ENCODE measurements at places on chromosomes 13 and 19. TPM values are rescaled to one million over a fixed set of nuclear protein-coding genes. Genes with fewer than 3 reads are reported as not detected.

Gene SF3A2
- total RNA-seq: 29.5 TPM

DNA sequence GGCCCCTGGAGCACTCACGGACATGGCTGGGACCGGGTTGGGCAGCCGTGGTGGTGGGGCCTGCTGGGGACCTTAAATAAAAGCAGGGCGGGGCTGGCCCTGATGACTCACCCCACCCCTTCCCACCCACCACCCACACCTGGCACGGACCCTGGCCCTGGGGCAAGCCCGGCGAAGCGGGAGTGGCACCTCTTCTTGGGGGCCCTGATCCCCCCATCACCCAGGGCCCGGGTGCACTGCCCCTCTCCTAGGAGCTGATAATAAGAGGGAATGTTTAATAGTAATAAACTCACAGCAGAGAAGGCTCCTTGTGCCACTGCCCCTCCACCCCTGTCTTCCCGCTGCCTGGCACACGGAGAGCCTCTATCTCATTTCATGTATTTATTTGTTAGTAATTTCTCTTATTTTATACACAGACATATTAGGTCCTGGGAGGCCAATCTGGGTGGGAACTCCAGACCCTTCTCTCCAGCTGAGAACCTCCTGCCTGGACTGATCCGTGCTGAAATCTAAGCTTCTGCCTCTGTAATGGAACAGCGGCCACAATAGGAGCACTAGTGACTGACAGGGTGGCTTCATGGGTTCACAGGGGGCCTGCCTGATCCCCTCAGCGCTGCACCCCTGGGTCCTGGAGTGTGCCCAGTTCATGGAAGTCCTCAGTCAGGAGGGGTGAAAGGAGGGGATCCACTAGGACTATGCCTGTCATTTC is at the start of gene LGALS7:
TSS of gene LGALS7 (minus strand) at position 49 of the 709 bp plus-strand sequence. CDS start at position 24, 25 bp downstream.
- DNase-seq: no peak

- DNase-seq: no peak
Measured at GRCh38 chr13:20353973-20354372, 121.9 kb upstream of the GJB6 start.

Gene ERICH6B
- not detected for total RNA-seq

DNA sequence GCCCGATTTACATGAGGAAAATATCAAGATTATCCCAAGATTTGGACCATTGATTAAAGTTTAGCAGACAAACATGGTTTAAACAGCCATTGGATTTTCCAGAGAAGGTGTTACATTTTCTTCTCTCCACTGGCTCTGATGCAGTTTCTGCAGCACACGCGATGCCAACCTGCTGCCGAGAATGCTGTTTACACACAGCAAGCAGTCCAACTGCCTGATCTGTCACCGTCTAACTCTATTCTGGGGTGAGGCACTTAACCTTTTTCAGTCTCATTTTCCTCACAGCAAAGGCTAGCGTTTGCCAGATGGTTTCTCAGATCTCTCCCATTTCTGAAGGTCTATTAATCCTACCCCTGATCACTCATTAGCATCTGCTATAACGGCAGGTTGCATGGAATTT is 763.5 kb upstream of the GPC6 start:
- no peak for DNase-seq

Gene VSTM2B
- total RNA-seq: 0.23 TPM

DNA sequence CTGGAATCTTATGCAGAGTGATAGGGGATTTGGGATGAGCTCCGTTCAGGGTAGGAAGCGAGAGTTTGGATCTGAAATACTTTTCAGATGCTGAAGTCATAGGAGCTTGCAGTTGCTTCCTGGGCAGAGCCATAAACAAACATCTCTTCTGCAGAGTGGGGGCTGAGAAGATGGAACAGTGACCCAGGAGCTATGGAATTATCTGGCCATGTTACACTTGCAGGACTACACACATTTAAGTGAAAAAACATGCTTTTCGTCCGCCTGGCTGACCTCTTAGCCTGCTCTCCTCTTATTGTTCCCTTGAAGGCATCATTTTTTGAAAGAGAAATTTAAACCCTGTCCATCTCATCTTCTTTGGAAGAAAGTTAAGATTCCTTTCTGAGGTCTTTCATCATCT is 40.7 kb downstream of the PSG11 start:
- no peak for DNase-seq

Gene FSD1
- not detected for total RNA-seq

DNA sequence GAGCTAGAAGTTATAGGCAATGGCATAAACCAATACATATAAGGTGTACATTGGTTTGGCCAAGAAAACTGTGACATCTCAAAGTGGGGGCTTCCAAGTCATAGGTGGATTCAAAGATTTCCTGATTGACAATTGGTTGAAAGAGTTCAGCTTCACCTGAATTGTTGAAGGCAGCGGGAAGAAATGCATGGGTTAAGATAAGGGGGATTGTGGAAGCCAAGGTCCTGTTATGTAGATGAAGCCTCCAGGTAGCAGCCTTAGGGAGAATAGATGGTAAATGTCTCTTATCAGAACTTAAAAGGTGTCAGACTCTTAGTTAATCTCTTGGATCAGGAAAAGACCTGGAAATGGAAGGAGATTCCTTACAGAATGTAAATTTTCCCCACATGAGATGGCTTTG is 26.0 kb downstream of the ATP8A2 start:
- no peak for DNase-seq

DNA sequence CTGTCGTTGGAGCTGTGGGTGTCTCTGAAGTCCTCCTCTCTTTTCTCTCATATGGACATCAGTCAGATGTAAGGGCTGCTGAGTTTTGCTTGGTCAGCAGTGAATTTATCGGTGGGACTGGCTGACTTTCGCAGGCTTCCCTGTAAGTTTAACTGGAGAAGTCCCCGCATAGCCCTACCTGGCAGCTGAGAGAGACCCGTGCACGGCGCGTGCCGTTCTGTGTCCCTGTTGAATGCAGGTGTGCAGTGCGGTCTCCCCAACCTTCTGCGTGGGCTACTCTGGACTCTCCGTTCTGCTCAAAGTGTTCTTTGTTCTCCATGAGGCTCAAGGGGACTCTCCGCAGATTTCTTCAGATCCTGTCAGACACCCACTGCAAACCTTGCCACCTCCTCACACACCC is 252.9 kb downstream of the COL4A1 start:
- no peak for DNase-seq

Gene CEACAM4
- total RNA-seq: 0.46 TPM

Gene CGB5
- not detected for total RNA-seq

DNA sequence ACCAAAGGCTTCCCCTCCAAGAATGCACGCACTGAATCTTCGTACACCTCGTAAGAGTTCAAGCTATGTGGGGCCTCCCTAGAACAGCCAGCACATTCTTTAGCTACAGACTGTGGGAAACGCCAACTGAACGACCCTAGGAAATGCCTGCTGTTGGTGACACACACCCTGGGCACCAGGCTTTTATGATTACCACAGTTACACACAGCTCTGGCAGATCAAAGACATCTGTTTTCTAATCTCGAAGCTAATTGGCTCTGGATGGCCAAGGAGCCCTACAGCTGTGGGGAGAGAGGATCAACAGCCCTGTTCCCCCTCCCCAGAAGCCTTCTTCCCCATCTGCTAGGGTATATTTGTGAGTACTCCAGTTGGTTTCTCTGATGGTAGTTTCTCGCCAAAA is 123.0 kb downstream of the COL4A1 start:
- DNase-seq: no peak

DNA sequence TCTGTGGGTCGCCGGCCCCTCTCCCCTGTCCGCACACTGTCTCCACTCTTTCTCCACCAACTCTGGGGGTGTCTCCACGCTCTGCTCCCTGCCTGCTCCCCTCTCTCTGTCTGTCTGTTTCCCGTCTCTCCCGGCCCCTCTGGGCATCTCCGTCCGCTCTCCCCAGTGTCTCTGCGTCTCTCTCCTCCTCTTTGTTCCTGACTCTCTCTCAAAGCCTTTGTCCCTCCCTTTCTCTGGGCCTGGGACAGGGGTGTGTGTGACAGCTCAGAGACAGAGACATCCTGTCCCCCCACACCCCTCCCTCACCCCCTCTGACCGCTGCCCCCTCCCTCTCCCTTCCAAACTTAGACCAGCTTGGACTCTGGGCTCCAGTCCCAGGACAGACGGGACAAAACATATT is 668 bp upstream of the SBK3 start:
- DNase-seq: no peak

GRCh38 chr13:40169476-40169875 is 497.0 kb downstream of the FOXO1 start:
- no peak for DNase-seq

Gene TSSK6
- total RNA-seq: 1.5 TPM

Gene KCNRG
- 2.7 TPM for total RNA-seq

GRCh38 chr13:99614465-99614885 is 113.2 kb downstream of the TM9SF2 start:
- no peak for DNase-seq

Gene CD22
- total RNA-seq: 12.5 TPM

- peak; percentile 42 for DNase-seq
Measured at GRCh38 chr13:21736926-21737325, 66.1 kb downstream of the FGF9 start.

GRCh38 chr13:29315847-29316246 is 279.6 kb downstream of the SLC7A1 start:
- no peak for DNase-seq

GRCh38 chr19:10797541-10798256 is 38.3 kb downstream of the TMED1 start:
- DNase-seq: no peak

DNA sequence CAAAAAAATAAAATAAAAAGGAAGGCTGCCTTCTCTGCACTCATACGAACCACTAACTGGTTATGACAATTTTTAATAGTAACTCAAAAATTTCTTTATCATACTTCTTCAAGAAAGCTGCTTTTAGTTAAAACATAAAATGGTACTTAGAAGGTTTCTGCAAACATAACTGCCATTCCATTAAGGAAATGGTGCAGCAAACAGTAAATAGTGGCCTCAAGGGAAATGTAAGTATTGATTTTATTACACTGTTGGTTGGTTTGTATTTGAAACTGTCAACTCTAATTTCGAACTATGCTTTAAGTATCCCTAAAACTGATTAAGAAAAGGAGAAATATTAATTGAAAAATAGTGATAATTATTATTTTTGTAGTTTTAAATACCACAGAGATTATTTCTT is 278.0 kb downstream of the DACH1 start:
- no peak for DNase-seq

- no peak for DNase-seq
Measured at GRCh38 chr13:73820688-73821087, 313.5 kb downstream of the KLF12 start.

Gene NHLRC3
- total RNA-seq: 12.0 TPM

- no peak for DNase-seq
Measured at GRCh38 chr19:19642506-19643157, 825 bp downstream of the GMIP start.

Gene LRG1
- total RNA-seq: 1.2 TPM

Gene ZNF350
- total RNA-seq: 11.6 TPM

- no peak for DNase-seq
Measured at GRCh38 chr19:51959791-51960190, 26.8 kb downstream of the ZNF350 start.

DNA sequence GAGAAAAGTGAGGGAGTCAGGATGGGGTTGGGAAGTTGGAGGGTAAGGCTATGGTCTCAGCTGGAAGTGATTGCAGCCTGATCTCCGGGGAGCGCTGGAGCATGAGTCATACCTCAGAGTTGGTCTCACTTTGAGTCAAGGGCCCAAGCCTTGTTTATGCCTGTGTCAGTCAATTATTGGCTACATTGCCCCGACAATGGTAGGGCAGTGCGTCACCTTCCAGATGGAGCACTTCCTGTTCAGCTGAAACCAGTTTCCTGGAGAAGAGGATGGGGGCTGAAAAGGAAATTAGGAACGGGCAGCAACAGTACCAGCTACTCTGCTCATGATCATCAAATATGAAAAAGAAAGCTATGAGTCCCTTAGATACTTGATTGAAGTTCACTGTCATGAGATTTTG is 60.4 kb downstream of the ADGRE1 start:
- DNase-seq: no peak

GRCh38 chr19:50024719-50025021 is 502 bp downstream of the VRK3 start:
- no peak for DNase-seq

GRCh38 chr13:60152114-60152513 is 11.6 kb downstream of the DIAPH3 start:
- DNase-seq: no peak

- no peak for DNase-seq
Measured at GRCh38 chr19:34734537-34735103, 577 bp downstream of the ZNF181 start.

DNA sequence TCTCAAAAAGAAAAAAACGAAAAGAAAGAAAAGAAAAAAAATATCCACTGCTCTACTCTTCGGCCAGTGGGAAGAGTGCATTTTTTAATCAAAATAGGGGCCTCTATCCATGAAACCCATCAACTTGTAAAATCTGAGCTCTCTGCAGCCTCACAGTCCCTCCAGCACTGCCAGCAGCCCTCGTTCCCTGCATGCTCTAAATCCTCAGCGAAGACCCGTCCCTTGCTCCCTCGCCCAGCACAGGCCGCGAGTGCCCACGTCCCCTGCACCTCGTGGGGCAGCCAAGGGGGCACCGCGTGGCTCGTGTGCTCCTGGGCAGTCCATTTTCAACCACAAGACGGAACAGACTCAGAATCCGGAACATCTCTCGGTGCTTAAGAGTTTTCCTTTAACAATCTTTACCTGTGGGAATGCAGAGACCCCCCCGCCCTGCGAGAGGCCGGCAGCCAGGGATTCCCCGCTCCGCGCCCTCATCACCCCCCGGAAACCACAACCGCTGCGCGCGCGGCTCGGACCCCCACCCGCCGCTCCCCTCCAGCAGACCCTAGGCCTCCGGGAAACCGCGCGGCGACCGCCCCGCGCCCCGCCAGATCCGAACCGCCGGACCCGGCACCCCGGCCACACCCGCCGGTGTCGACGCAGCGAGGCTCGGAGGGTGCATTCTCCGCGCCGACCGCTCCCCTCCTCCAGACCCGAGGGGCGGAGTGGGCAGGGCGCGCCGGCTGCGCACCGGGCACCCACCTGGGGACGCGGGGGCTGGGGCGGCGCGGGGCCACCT is 638 bp downstream of the ANKRD27 start:
- DNase-seq: no peak

GRCh38 chr13:36084131-36084530 is 47.1 kb downstream of the DCLK1 start:
- DNase-seq: no peak

- peak; percentile 96 for DNase-seq
Measured at GRCh38 chr19:1856698-1857603, 6.4 kb downstream of the KLF16 start.

- no peak for DNase-seq
Measured at GRCh38 chr13:46656786-46657185, 103.8 kb downstream of the LRCH1 start.

- DNase-seq: no peak
Measured at GRCh38 chr13:75704194-75704926, 68.2 kb downstream of the LMO7 start.

Gene SHISA2
- 0.83 TPM for total RNA-seq

DNA sequence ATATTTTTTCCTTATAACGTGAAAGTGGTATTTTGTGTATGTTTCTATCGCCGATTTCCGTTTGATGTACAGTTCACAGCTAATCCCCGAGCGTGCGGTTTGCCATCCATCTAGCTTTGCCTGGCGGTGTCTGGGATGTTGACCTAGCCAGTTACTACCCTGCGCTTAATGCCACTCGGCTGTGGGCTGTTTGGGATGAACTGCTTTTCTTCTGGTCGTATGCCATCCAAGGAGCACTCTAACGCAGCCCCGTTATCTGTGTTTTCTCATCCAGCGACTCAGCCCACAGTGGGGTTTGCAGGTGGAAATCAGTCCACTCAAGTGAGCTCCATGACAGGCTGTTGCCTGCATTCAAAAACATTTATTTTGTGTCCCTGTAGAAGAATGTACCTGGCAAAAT is 512.3 kb downstream of the MYO16 start:
- no peak for DNase-seq

- DNase-seq: no peak
Measured at GRCh38 chr13:112236539-112237197, 139.5 kb upstream of the SPACA7 start.

- no peak for DNase-seq
Measured at GRCh38 chr19:55305491-55305890, 19.6 kb downstream of the TMEM150B start.

All from esophagus muscularis mucosa (tissue), 4 donors.